Dorsolateral prefrontal cortex (tissue), 122 donors: ENCODE measurements at places on chromosomes 6 and 20. TPM values are rescaled to one million over a fixed set of nuclear protein-coding genes. Genes with fewer than 3 reads are reported as not detected.

GSS gene
- 34.6 TPM for total RNA-seq

SEL1L2 gene
- not detected for total RNA-seq

C6orf118 gene
- total RNA-seq = 1.4 TPM

SNTA1 gene
- total RNA-seq = 74.0 TPM

SLC22A7 gene
- 1.2 TPM for total RNA-seq
